Head of caudate nucleus (tissue), 42 donors: ENCODE measurements at places on chromosomes 1 and 21.

DNA sequence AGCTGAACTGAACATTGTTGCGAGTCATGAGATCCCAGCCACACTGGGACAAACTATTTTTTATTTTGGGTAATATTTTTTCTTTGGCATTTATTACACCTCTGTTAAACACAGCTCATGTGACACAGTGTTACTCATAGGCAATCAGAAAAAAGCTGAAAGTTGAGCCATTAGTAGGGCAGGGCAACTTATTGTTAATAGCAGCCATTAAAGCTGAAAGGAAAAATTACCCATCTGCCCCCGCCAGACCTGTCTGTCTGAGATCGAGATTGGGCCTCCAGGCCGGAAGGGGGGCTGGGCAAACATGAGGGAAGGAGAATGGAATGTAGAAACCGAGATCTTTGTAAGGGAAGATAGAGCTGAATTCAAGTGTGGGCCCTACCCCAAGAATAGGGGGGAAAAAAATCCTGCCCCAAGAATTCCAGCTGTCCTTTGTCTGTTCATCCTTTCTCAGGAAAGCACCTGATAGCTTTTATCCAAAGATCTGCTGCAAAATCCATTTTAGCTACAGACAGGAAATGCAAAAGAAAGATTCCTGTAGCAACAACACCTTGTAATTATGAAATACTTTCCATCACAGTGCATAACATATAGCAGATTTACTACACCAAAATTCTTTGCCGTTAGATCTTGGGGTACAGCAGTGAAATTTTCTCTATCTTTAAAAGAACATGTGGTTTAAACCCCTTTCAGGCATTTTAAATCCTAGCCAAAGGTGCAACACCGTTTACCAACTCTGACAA, 212.8 kb downstream of the PBX1 start:
- no peak for DNase-seq

DNA sequence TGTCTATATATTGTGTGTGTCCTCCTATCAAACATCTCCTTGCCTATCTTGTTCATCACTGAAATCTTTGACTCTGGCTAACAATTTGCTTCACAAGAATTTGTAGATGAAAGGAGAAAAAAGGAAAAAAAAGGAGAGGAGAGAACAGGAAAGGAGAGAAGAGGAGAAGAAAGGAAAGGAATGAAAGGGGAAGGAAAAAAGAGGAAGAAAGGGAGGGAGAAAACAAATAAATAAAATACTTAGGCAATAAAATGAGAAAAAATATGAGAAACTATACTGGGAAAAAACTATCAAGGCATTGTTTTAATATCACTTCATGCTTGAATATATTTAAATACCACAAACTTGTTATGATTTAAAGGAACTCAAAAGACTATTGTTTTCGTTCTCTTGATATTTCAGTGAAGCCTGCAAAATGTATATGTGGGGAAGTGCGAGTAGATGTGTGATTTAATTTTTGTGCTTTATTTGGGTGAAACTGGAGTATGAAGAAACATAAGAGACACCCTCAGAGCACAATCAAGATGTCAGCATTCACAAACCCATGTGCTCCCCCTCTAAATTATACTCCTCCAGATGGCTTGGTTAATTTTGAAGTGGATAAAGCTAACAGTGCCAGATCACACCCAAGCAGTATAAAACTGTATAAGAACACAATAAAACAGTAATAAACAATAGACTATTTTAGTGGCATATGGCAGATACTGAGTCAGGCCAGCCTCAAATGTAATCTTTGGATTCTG, 205.7 kb upstream of the SAMSN1 start:
- DNase-seq: no peak

- DNase-seq: peak; percentile 56
Measured at GRCh38 chr1:201042779-201043461, 19.4 kb upstream of the KIF21B start.

GRCh38 chr1:173048621-173049321, 2.0 kb downstream of the TNFSF18 start:
- no peak for DNase-seq

GRCh38 chr1:178581351-178582303, 68.7 kb downstream of the TEX35 start:
- DNase-seq: no peak

DNA sequence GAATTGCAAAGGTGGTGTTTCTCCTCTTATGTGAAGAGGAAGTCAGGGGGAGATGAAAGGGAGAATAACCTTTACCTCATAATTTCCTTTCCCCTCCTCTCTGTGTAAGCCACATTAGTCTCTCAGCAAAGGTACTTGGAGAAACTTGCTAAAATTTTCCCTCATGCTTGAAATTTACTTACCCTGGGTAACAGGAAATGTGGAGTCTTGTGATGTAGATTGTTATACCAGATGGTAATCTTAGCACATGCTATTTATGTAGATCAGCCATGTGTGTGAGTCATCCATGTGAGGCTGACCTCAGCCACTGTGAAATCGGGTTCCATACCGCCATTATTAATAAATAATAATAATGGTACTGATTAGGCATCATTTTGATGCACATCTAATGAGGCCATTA, 128.4 kb downstream of the TGFB2 start:
- DNase-seq: no peak

- DNase-seq: no peak
Measured at GRCh38 chr21:43194303-43195120, 25.7 kb downstream of the CRYAA start.

GRCh38 chr1:192629612-192630011, 6.3 kb upstream of the RGS13 start:
- DNase-seq: no peak

GRCh38 chr1:220380885-220381284, 108.6 kb upstream of the RAB3GAP2 start:
- no peak for DNase-seq

DNA sequence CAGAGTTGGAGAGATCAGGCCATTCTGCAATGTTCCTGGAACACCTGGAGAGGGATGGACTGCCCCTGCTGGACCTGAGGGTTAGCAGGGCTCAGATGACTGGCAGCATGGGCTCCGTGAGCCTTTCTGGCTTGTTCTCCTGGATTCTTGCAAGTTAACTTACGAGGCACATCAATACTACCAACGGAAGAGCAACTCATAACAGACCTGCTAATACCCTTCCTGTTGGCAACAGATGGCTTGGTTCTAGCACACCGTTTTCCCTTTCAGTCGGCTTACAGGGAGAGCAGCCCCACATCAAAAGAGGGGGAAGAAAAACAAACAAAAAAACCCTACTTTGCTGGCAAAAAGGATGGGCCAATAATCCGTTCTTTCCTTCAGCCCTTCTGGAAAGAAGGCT, 47.9 kb downstream of the SLC66A1 start:
- no peak for DNase-seq
